Esophagus squamous epithelium (tissue), 5 donors: ENCODE measurements at places on chromosomes 13 and 19.

- no peak for DNase-seq
These were observed 4.2 kb upstream of the ZNF564 start for GRCh38 chr19:12555456-12555930.

- DNase-seq, result no peak
These were observed 181.2 kb downstream of the COL4A1 start for GRCh38 chr13:110125613-110126272.

- DNase-seq, result no peak
These were observed 767.6 kb upstream of the SLITRK1 start for GRCh38 chr13:84649853-84650252.

GRCh38 chr13:106063591-106064313 lies 471.7 kb downstream of the EFNB2 start:
- DNase-seq, result no peak

DNA sequence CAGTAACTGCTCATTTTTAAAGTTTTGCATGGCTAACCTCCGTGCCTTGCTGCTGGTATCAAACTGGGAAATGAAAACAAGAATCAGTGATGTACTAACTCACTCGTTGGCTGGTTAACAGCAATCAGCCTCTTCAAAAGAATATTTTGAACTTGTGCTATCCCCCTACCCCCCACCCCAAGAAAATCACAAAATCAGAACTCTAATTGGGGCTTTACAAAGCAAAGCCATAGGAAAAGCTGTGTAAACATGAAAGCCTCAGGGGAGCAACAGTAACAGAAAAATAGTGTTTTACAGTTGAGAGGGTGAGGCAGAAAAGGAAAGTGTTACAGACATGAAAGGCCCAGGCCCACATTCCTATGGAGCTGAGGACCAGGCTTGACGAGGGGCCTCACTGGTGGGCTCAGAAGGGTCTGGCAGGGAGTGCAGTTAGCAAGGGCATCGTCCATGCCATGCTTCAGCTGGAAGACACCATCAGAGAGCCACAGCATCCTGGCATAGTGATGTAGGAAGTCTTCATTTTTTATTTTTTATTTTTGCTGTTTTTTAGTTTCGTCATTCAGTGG lies 217.6 kb downstream of the PCCA start:
- no peak for DNase-seq
